Stimulated activated CD8-positive, alpha-beta memory T cell treated with anti-CD3 and anti-CD28 coated beads, Interleukin-7, amount 100 ng/mL, for 24 hours (primary cell): ENCODE measurements at places on chromosomes 6 and 20.

DNA sequence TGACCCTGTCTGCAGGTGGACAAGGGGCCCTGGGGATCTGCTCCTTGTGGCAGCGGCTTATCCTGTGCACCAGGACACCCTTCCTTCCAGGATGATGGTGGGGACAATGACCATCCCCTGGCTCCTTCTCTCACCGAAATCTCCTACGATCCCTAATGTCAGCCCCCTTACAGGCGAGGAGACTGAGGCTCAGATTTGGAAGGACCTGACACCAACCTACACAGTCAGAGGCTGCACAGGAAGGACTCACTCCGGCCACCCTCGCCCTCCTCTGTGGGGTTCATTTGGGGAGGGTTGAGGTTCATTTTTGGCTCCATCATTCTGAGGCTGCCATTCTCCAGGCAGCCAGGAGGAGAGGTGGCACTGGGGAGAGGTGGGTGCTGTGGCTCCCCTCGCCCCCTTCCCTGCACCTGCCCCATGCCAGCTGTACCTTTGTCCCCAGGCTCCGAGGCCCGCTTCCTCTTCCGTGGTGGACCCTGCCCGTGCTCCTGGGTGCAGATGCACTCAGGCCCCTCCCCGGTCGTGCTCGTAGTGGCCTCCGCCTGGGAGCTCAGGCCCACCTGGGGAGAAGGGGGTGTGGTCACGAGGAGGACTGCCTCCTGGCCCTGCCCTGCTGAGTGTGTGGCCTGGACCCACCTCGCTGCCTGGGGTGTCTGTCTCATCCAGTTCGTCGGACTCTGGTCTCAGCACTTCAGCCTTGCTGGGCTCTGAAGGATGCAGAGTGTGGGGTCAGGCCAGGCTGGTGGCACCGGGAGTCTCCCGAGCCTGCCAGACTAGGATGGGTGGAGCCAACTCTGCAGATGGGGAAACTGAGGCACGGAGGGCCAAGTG is 5.3 kb upstream of the CABLES2 start:
- no peak for DNase-seq

- no peak for DNase-seq
Observed at GRCh38 chr20:58875541-58876134, 23.1 kb downstream of the GNAS start.

DNA sequence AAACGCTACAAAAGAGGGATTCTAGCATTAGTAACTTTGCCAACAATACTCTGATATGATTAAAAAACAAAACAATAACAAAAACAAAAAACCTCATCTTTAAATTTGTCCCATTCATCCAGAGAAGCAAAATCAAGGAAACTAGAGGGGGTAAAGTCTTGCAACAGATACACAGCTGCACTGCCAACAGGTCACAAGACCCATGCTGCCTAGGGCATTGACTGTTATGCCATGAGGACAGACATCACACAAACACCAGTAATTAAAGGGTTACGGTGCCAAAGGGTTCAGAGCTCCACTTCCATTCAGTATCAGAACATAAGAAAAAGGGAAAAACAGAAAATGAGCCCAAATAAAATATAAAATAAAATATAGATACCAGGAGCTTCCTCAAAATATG is 1.6 kb downstream of the TBC1D20 start:
- DNase-seq = no peak

DNA sequence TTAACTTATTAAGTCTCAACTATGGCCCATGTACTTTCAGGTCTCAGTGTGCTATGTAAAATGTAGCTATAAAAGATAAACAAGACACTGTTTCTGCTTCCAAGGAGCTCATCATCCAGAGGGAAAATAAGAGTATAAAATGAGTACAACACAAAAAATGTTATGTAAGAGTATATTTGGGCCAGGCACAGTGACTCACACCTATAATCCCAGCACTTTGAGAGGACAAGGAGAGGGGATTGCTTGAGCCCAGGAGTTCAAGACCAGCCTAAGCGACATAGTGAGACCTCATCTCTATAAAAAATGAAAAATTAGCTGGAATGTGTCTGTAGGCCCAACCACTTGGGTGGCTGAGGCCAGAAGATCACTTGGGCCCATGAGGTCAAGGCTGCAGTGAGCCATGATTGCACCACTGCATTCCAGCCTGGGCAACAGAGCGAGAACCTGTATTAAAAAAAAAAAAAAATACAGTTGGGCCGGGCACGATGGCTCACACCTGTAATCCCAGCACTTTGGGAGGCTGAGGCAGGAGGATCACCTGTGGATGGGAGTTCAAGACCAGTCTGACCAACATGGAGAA is 124.0 kb downstream of the EDN1 start:
- DNase-seq = no peak

- DNase-seq = no peak
Observed at GRCh38 chr6:34082864-34083626, 62.8 kb downstream of the GRM4 start.

DNA sequence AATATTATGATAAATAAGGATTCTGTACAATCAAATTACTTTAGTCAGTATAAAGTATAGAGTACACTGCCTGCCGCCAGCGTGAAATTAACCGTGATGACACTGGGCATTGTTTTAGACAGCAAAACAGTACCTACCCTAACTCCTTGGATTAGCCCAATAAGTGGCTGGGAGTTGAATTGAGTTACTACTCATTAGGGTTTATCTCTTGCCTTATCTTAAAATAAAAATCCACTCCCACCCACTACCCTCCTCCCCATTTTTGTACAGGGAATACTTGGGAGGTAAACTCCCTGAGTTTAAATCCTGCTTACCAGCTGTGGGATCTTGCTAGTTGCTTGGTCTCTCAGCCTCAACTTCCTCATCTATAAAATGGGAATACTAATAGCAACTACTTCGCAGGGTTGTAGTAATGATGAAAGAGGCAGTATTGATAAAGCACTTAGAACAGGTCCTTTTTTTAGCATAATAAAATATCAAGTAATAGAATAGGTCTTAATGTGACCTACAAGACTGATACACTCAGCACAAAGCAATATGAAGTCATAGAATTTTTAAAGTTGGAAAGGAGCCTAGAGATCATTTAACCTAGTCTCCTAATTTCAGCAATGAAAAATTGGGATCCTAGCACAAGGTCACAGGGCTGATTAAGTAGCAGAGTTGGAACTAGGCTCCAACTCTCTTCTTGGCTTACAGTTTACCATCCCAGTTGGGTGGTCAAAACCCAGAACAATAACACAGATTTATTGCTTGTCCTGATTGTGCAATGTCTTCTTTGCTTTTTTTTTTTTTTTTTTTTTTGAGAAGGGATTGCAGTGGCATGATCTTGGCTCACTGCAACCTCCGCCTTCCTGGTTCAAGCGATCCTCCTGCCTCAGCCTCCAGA is 23.8 kb downstream of the PHACTR2 start:
- DNase-seq = no peak

DNA sequence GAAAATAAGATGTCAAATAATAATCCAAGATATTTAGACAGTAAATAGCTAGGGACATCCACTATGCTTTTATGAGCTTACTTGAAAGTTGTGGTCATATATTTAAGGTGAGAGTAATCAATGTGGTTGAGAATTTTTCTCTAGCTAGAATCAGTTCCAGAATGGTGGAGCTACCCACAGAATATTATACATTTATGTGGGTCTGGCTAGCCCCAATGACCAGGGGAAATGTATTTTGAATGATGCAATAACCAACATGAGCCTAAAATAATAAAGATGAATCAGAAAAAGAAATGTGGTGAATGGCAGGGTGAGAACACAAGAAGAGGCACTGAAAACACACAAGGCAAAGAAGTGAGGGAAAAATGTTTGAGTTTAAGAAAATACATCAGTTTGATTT is 325.7 kb downstream of the TBC1D32 start:
- no peak for DNase-seq

DNA sequence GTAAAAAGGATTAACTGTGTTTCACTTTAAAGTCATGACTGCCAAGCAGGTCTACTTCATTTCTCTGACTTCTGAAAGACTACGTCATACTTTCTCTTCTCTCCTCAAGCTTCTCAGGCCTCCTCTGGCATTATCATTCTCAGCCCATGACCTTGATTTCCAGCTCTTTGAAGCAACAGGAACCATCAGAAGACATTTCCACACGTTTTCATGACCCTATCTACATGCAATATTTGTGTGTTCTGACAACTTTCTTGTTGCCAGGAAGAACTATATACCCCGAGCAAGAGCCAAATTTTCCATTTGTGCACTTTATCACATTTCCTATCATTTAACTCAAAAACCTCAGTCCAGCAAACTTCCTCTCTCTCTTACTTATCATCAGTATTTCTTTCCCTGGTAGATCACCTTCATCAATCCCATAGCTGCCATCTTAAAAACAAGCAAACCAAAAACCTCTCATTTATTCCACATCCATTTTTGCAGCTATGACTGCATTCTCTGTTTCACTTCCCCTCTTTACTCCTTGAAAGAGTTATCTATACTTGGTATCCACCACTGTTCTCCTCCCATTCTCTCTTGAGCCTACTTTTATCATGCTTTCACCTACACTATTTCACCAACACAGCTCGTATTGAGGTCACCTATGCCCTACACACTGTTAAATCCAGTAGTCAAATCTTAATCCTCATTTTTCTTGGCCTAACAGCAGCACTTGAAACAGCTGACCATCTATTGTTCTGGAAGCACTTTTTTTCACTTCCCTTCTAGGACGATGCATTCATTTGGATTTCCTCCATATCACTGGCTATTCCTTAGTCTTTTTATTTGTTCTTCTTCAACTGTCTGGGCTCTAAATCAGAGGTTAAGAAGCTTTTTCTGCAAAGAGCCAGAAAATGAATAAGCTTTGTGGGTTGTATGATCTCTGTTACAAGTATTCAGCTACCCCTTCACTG is 47.1 kb downstream of the STX7 start:
- DNase-seq = no peak

DNA sequence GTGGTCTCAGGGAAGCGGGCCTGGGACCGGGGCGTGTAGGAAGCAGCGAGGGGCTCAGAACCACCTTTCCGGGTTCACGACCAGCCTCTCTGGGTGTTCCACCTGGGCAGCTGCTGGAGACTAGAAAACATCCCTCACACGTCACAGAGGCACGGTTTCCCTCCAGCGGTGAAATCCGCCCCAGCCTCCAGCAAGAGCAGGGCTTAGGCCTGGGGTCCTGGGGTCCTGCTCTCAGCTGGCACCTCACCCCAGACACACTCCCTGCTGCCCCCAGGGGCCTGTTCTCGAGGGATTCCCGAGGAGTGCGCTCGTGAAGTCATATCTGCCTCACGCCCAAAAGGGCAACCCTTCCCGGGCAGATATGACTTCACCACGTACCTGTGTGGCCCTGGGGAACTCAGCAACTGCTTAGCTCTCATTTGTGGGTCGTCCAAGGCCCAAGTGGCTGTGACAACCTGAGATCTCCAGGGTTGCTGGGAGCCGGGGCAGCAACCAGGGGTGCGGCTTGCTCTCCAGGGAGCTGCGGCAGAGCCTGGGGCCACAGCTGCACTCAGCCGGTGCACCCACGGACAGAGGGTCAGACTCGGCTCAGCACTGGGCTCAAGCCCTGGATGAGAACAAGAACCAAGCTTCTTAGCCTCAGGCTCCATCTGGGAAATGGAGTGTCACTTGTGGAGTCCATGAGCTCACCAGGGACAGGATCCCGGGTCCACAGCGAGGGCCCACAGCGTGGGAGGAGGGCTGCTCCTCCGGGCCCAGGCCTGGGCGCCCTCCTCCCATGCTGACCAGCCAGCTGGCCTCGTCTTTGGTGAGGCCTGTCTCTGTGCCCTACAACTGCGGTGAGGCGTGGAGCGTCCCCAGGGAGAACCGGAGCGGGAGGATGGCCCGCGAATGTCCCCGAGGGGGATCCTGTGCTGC is 661 bp downstream of the FNDC11 start:
- no peak for DNase-seq

- no peak for DNase-seq
Observed at GRCh38 chr6:170529839-170530469, 23.2 kb downstream of the PSMB1 start.

DNA sequence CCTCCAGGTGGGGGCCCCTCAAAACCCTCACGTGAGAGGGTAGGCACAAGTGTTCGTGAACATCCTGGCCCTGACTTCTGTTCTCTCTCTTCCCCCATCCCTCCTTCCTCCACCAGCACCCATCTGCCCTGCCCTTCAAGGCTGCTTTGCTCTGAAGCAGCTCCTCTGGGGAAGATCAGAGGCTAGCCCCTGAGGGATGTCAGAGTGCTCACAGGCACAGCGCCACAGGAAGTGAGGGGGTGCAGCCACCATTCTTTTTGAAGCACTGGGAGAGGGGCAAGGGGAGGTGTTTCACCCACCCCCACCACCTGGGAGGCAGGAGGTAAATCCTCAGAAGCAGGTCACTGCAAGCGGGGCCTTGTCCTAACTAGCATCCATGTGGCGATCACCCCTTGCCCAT is 11.4 kb downstream of the MOCS1 start:
- no peak for DNase-seq

DNA sequence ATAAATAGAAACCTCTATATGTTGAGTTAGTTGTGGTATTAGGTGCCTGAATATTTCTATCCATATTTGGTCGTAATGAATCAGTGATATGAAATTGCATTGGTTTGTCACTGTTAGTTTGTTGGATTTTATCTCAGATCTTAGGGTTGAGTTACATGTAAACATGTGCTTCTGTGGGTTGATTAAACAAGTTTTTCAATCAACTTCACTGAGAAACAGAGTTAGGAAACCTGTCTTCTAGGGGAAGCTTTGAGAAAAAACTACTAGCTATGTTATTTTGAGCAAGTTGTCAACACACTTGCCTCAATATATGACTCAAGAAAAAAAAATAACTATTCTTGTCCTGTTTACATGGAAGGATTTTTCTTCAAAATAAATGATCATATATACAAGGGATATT is 14.8 kb upstream of the ADGB start:
- no peak for DNase-seq

- no peak for DNase-seq
Observed at GRCh38 chr6:154543628-154544027, 33.1 kb upstream of the CNKSR3 start.

DNA sequence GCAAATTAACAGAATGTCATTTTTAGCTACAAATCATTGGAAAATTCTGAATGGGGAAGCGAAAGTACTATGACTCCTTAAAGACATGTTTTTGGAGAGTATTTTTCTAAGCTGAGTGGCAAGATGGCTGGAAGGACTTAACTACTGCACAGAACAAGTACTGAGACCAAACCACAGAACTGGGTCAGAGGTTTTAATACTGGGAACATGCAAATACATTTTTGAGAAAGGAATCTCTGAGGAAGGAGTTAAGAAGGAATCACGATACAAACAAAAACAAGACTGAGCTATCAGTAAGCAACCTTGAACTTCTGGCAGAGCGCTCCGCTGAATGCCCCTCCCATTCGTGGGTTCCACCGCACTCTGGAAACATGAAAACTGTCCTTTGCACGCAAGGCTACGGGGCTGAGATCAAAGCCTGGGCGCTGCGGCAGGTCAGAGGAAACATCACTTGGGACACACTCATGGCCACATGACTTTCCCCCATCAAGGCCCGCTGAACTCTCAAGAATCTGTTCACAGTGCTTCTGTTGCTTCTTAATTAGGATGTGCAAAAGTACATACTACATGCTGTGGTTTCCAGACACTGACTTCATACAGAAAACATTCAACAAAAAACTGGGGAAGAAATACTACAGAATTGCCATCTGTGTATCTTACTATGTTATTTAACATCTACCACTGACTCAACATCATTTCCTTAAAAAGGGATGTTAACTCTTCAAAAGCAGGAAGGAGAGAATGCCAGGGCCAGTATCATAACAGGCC is 27.8 kb downstream of the SLC23A2 start:
- DNase-seq = peak; percentile 11

- DNase-seq = no peak
Observed at GRCh38 chr20:39117491-39117890, 155.3 kb downstream of the DHX35 start.

GRCh38 chr20:57524511-57525176 is at the start of gene CTCFL:
Gene CTCFL (minus strand): TSS chr20:57525140. CDS start chr20:57524205, 935 bp downstream.
- no peak for DNase-seq

GRCh38 chr6:148249160-148249559 is 93.5 kb upstream of the SASH1 start:
- DNase-seq = no peak
